ENCODE measurements at places on chromosomes 3 and 15.

DNA sequence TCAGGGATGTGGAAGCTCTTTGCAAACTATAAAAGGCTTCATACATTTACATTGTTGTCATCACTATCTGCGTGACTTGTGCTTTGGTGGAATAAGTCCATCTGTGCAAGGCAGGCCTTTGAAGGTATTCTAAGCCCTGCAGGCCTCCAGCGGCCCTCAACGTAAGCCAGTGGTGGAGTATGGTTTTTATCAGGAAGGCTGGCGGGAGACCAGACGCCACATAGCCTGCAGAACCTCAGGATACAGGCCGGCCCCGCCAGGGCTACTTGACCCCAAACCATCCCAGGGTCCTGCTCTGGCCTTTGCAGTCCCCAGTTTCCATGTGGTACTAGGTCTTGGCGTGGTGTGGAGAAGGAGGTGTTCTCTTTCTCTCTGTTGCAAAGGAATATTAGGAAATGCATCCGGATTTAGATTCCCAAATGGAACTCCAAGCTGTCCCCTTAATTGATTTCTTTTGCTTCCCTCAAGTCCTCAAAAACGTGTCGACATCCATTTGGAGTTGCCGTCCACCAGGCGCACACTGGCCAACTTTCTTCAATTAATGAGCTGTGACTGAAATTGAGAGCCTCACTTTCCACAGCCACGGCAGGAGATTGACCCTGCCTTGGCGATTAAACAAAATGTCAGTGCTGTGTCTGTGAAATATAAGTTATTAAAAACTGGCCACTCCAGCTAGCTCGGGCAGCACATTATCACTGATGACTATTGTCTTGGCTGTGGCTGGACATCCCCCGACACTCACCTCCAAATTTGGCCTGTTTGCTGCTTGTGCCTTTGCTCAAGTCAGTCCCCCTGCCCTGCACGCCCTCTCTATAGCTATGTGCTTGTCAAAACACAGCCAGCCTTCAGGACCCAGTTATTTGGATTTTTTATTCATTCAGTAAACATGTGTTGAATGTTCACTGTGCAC, 239.8 kb upstream of the TLE3 start:
- peaks cover 9% of the 10 kb centered on the region for H3K4me1 ChIP-seq
- H3K27ac ChIP-seq: no peak overlapping the region
- H3K27me3 ChIP-seq: no peaks in the 10 kb centered on the region
- no peak overlapping the region for H3K4me3 ChIP-seq
- no peaks in the 10 kb centered on the region for H3K36me3 ChIP-seq
- no peak for DNase-seq

- no peaks in the 10 kb centered on the region for H3K36me3 ChIP-seq
- no peaks in the 10 kb centered on the region for H3K27me3 ChIP-seq
- H3K4me1 ChIP-seq: no peaks in the 10 kb centered on the region
- DNase-seq: no peak
- no peak overlapping the region for H3K4me3 ChIP-seq
Observed at GRCh38 chr3:187610981-187611511, 59.1 kb downstream of the SST start.

GRCh38 chr3:48064292-48064829, 48.1 kb upstream of the MAP4 start:
- H3K4me1 ChIP-seq: no peaks in the 10 kb centered on the region
- no peaks in the 10 kb centered on the region for H3K27me3 ChIP-seq
- H3K27ac ChIP-seq: no peak overlapping the region
- H3K4me3 ChIP-seq: no peak overlapping the region

- peaks cover 62% of the 10 kb centered on the region for H3K27me3 ChIP-seq
- peaks cover 17% of the 10 kb centered on the region for H3K4me1 ChIP-seq
- H3K36me3 ChIP-seq: no peaks in the 10 kb centered on the region
- H3K27ac ChIP-seq: no peak within 1 kb of the TSS
- peak; percentile 11 for DNase-seq
Observed at GRCh38 chr15:64775551-64776401, at the start of gene RBPMS2. Gene RBPMS2 (minus strand): TSS chr15:64775589. CDS start chr15:64775319, 270 bp downstream.

DNA sequence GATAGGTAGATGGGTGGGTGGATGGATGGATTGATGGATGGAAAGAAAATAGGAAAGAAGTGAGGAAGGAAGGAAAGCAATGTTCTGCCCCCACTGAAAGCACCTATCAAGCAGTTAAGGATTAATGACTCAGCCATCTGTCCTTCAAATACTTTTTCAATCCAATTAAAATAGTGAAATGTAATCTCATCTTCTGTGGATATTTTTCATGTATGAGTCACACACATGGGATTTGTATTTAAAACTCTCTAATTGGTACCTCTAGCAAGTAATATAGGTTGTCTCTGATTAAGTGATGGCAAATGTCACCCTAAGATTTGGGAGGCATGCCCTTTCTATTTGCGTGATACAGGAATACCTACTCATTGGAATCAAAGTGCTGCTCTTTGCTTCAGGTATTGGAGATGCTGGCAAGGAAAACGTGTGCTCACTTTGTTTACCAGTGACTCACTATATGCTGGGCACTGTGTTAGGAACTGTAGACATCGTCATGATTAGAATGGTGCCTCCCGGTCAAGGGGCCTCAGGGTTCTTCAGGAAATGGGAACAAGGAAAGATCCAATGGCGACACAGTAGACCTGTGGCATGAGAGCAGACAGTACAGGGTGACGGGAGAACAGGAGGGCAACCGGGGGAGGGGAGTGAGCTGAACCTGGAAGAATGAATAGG, 230.1 kb downstream of the CLSTN2 start:
- H3K4me3 ChIP-seq: no peak overlapping the region
- H3K4me1 ChIP-seq: no peaks in the 10 kb centered on the region
- H3K27me3 ChIP-seq: no peaks in the 10 kb centered on the region
- no peaks in the 10 kb centered on the region for H3K36me3 ChIP-seq

DNA sequence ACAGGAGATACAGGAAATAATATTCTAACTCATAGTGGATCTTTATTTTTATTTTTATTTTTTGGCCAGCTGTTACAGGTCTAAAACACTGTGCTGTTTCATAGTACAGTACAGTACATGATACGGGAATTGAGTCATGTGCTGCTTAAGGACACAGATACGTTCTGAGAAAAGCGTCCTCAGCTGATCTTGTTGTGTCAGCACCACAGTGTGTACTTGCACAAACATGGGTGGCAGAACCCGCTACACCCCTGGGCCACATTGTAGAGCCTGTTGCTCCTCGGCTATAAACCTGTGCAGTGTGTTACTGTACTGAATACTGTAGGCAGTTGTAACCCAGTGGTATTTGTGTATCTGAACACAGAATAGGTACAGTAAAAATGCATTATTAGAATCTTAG, 183.4 kb downstream of the OR4M2 start:
- no peak for DNase-seq
- H3K4me3 ChIP-seq: no peak overlapping the region
- no peaks in the 10 kb centered on the region for H3K27me3 ChIP-seq
- H3K27ac ChIP-seq: no peak overlapping the region
- no peaks in the 10 kb centered on the region for H3K36me3 ChIP-seq

DNA sequence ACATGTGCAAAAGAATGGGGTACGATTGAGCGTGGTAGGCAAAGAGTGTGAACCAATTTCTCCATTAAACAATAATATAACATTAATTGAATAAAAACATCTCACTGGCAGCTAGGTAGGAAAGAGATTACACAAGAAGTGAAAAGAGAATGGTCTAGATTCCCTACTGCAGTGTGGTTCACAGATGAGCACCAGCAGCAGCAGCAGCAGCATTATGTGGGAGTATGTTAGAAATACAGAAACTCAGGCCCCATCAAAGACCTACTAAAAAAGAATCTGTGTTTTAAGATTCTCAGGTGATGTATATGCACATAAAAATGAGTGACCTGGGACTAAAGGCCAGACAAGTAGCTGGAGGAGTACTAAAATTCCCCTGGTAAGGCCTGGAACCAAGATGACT, 118.2 kb downstream of the ADAM10 start:
- no peak overlapping the region for H3K27ac ChIP-seq
- H3K4me1 ChIP-seq: peaks cover 15% of the 10 kb centered on the region
- no peak for DNase-seq
- no peaks in the 10 kb centered on the region for H3K27me3 ChIP-seq
- peaks cover 18% of the 10 kb centered on the region for H3K36me3 ChIP-seq

GRCh38 chr3:52099001-52099401, 42.6 kb upstream of the DUSP7 start:
- peaks cover 7% of the 10 kb centered on the region for H3K36me3 ChIP-seq
- H3K4me3 ChIP-seq: no peak overlapping the region
- no peak for DNase-seq
- H3K4me1 ChIP-seq: no peaks in the 10 kb centered on the region

DNA sequence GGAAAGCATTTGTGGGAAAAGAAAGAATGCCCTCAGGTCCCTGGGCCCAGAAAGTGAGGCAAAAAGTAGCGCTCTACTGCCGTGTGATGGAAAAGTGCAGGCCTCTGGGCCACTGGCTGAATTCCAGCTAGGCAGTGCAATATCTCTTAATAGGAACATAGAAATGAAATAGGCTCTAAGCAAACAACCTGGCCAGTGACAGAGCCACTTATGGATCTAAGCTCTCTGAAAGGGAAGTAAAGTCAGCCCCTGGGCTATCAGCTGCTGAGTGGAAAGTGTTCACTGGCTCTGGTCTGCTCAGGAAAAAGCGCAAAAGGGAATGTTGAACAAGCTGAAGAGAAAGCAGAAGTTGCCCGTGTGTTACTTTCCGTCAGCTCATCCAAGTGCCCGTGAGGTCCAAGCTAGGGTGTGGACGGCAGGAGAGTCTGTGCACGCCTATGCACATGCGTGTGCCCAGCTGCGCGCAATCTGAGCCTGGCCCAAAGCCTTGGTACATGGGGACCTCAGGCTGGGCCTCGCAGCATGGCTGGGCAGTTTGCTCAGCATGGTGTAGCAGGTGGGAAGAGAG, 74.0 kb upstream of the RAD18 start:
- peak; percentile 36 for DNase-seq
- H3K27me3 ChIP-seq: no peaks in the 10 kb centered on the region
- H3K4me1 ChIP-seq: peaks cover 4% of the 10 kb centered on the region
- no peak overlapping the region for H3K27ac ChIP-seq

DNA sequence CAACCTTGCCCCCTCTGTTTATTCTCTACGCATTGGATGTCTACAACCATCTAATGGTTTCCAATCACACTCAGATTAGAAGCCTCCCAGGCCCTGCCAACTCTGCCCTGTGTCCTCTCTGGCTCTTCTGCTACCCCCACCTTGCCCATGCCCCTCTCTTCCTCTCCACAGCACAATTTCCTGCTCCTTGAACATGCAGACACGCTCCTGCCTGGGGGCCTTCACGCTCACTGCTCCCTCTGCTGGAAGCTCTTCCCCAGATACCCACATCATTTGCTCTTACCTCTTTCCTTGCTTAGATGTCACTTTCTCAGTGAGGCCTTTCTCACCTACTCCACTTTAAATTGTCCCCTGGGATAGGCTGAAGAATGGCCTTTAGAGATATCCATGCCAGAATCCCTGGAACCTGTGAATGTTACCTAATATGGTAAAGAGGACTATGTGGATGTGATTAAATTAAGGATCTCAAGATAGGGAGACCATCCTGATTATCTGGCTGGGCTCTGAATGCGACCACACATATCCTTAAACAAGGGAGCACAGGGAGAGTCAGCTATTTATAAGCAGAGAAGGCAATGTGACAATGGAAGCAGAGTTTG, 9.9 kb downstream of the KY start:
- DNase-seq: peak; percentile 72
- no peaks in the 10 kb centered on the region for H3K36me3 ChIP-seq

DNA sequence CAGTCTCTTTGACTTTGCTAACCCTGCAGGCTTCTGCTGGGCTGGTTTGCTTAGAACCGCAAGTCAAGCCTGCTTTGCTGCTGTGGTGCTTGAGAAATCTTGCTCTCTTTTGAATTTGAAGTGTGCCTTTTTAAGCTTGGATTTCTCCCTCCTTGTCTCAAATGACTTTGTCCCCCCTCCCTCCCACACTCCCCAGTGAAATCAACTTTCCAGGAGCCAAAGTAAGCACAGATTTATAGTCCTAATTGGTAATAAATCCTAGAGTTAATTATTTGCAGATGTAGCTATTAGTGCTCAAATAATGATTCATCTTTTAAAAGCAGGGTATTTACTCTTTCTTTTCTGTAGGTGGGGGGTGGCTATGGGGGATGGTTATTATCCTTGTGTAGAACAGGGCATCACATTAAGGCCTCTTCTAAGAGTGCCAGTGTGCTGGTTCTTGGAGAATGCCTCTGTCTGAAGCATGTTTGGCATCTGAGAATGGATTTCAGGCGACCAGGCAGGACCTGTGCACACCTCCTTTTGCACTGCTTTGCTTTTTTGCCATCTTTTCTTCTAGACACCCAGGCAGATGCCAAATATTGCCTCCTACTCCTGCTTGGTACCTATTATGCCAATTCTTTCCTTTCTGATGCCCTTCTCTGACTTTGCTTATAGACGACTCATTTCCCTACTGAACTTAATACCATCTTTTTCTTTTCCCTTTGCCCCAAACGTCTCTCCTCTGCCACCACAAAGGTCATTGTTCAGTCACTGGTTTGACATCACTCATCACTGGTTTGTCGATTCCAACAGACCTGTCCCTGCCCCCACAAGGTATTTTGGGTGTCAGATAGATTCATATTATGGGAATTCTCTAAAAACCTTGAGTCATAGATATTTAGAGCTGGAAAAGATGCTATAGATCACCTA, 50.7 kb downstream of the CLDN11 start:
- no peak for DNase-seq
- H3K36me3 ChIP-seq: no peaks in the 10 kb centered on the region
- no peaks in the 10 kb centered on the region for H3K4me1 ChIP-seq
- no peak overlapping the region for H3K4me3 ChIP-seq
- no peaks in the 10 kb centered on the region for H3K27me3 ChIP-seq
- H3K27ac ChIP-seq: no peak overlapping the region

DNA sequence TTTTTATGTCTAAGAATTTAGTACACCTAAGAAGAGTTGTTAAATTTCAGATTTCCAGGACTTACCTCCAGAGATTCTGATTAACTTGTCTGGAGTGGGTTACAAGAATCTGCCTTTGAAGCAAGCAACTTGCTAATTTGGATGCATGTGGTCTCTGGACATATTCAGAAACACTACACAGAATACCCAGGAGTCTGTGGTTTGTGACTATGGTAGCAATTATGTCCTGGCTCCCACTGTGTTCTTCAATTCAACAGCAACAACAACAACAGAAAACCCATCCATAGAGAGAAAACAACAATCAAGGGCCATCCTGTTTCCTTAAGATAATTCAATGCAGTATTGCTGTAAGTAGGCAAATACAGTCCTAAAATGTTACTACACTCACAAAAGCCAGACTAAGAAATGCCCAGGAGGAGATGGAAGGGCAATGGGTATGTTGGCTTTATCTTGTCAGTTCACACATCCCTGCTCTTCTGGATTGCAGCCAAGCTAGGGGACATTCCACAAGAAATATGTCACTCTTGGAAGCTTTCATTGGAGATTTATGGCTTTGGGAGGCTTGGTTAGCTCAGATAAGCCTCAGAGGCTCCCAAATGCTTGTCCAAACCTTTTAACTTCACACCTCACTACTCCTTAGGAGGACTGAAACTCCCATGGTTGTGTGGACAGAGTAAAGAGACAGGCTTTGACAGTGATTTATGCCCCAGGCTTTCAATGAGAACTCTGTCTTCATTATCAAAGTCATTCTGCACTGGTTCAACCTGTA, 99.4 kb upstream of the MRPL3 start:
- H3K4me1 ChIP-seq: peaks cover 9% of the 10 kb centered on the region
- no peak for DNase-seq
- H3K27me3 ChIP-seq: no peaks in the 10 kb centered on the region
- no peak overlapping the region for H3K4me3 ChIP-seq
- no peaks in the 10 kb centered on the region for H3K36me3 ChIP-seq
- H3K27ac ChIP-seq: no peak overlapping the region

- no peak overlapping the region for H3K27ac ChIP-seq
- peak; percentile 68 for DNase-seq
- H3K4me3 ChIP-seq: no peak overlapping the region
- peaks cover 19% of the 10 kb centered on the region for H3K4me1 ChIP-seq
- no peaks in the 10 kb centered on the region for H3K36me3 ChIP-seq
- H3K27me3 ChIP-seq: no peaks in the 10 kb centered on the region
Observed at GRCh38 chr15:57364282-57365007, 11.9 kb upstream of the CGNL1 start.

Data from common myeloid progenitor, CD34-positive (primary cell).